Stimulated activated CD8-positive, alpha-beta memory T cell treated with anti-CD3 and anti-CD28 coated beads, Interleukin-15, amount 100 ng/mL, for 24 hours (primary cell): ENCODE measurements at places on chromosomes 12 and 14.

DNA sequence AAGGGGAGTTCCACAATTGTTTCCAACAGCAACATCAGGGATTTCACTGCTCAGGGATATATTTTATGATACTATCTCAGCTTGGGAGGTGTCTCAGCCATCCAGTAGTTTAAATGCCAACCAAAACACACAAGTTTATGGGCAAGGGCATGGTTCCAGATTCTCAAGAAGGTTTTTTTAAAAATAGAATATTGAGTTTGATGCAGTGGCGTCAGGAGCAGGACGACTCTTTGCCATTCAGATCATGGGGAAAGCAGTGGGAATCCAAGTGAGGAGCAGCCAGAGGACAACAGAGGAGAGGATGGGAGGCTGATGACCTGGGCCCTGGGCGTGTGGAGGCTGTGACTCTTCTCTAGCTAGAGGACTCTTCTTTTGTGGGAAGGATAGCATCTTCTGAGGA, 25.7 kb downstream of the TSHR start:
- DNase-seq, result no peak

DNA sequence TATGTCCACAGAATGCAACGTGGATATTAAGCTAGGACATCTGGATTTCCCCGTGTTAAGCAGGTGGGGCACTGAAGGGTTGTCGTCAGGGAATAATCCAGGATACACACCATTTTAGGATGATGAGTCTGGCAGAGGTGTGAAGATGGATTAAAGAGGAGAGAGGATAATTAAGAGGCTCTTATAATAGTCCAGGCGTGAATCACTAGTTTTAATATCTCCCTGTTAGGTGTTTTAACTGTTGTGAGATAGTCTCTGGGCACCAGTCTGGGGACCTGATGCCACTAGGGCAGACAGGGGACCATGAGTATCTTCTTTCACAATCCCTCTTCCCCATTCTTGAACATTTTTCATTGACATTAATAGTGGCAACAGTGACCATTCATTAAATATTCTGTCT, 216.7 kb downstream of the TBX5 start:
- no peak for DNase-seq

GRCh38 chr12:11894890-11895289, 175.8 kb upstream of the BCL2L14 start:
- no peak for DNase-seq

- DNase-seq, result no peak
These were observed 19.4 kb downstream of the PPP1R36 start for GRCh38 chr14:64569138-64569631.

DNA sequence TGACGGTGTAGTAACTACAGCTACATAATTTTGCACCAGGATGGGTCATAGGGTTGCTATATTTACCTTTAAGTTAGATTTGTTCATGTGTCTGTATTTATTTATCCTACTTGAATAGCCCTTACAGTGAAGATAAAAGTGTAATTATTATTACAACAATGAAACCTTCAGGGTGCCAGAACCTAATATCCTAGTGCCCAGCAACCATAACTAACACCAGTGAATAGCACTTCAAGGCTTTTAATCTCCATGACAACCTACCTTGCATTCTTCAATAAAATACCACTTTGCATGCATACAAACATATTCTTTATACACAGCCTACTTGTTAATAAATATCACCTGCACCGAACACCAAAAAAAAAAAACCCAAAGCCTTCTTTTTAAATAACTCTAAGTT, 58.7 kb upstream of the G2E3 start:
- DNase-seq, result no peak

DNA sequence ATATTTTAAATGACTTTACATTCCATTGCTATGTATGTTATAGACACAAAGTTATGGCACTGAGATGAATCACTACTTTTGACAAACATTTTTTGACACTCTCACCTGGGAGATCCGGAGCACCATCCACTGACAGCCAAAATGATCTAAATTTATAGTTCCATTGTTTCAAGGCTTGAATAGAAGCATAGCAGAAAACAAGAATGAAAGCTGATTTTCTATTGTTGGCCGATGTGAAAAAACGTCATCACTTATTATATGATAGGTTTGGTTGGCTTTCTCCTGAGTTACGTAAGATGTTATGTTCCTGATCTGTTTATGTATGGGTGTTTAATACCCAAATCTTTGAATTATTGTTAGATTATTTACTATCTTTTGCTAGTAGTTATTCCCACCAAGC, 306.2 kb downstream of the PAWR start:
- no peak for DNase-seq

- no peak for DNase-seq
These were observed 113.9 kb upstream of the DYRK2 start for GRCh38 chr12:67534681-67535080.

- DNase-seq, result no peak
These were observed 122.0 kb upstream of the CCND2 start for GRCh38 chr12:4151362-4152121.

DNA sequence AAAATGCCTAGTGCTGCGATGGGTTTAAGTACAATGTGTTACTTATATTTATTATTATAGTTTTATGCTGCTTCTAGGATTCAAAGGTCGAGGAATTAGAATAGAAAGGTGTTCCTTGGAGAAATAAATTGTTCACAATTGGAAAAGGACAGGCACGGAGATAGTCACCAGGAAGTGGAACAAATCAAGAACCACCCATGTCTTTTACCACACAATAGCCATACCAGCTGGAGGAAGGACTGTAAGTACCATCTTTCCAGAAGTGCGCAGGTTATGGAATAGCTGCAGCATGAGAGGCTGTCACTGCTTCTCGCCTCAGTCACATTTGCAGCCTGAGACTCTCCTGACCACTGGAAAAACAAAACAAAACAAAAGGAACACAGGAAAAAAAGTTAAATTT, 40.5 kb upstream of the MANSC4 start:
- DNase-seq, result no peak

DNA sequence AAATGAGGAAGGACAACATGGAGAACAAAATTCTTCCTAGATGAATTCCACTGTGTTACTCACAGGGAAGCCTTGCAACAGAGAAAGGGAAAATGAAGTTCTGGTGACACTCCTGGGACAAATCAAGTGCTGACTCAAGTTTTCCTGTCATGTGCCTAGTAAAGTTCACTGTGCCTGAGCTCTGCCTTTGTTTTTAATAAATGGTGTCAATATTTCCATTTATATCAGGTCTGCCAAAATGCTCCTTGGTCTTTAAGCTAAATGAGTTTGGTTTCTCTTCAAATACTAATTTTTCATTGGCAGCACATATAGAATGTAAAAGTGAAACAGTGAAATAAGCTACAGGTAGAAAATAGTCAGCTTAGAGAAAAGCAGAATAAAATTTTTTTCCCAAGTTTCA, 33.0 kb downstream of the HIGD1C start:
- no peak for DNase-seq

DNA sequence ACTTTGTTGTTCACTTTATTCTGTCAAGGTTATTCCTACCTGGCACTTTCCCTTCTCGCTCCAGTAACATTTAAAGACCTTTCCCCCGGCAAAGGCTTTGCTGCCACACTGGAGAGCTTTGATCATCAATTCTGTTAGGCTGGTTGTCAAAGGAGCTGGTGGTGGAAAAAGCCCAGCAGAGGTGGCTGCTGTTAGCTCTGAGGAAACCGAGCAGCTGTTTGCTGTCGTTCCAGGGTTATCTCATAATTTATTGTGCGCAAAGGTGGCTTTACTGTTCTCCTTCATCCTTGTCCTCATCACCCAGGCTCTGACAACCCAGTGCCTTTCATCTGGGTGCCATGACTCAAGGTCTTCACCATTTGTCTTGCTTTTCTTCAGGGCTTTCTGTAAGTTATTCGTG, 38.2 kb upstream of the CRADD start:
- DNase-seq, result no peak

DNA sequence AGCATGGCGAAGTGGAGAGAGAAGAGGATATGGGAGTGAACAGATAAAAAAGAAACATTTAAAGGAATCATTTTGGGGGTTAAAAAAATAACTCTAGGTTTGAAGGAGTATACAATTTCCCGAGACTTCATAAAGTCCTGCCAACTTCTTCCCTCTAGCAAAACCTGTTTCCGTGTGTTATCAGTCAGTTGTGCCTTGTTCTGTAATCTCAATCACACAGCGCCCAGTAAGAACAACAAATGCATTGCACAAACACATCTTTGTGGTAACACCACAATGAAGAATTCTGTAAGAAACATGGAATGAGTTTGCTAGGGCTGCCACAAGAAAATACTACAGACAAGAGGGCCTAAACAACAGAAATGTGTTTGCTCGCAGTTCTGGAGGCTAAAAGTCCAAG, 144.7 kb upstream of the FUT8 start:
- DNase-seq, result no peak

- no peak for DNase-seq
These were observed 121.9 kb downstream of the SPTSSA start for GRCh38 chr14:34340025-34340625.

DNA sequence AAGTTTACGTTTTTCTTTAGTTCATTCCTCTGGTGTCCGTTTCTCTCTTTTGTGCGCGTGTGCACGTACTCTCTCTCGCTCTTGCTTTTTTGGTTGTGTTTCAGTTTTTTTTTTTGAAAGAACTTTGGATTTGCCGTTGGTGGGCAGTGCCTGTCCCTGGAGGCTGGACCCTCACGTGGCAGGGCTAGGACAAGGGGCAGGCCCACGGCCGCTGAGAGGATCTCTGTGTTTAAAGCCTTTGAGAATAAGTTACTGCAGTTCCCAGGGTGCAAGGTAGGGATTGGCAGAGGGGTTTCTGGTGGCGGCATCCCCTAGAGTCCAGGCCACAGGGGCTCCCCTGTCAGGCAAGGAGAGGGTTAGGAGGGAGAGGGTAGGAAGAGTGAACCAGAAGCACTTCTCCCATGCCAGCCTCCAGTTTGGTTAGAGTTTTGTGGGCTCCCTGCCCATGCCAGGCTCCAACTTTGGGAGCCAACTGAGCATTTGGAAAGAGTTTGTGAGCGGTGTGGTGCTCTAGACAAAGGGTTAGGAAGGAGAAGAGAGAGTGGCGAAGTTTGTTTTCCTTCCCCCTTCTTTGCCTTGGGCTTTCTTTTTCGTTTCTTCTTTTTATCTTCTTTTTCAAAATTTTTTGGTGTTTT, 30.5 kb downstream of the ZFHX2 start:
- no peak for DNase-seq

GRCh38 chr12:77120156-77121085, 55.1 kb upstream of the E2F7 start:
- no peak for DNase-seq

DNA sequence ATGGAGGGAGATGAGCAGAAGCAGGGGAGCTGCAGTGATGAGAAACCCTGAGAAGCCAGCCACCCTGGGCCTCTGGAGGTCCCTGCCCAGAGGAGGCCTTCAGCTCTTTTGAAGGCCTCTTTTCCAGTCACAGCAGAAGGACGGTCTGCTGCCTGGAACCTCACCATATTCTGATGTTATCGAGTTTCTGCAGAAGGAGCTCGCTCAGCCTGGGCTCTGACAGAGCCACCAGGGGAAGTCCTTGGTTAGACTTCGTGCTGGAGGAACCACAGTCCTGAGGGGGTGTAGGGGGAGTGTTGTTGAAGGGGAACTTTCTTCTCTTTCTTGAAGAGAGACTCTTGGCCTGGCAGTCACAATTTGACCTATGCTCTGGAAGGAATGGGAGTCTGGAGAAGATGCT, 25.1 kb upstream of the BATF start:
- no peak for DNase-seq

GRCh38 chr12:131826097-131826928, 1.9 kb upstream of the MMP17 start:
- no peak for DNase-seq

GRCh38 chr14:31212893-31213292, 5.3 kb upstream of the HECTD1 start:
- DNase-seq, result no peak

DNA sequence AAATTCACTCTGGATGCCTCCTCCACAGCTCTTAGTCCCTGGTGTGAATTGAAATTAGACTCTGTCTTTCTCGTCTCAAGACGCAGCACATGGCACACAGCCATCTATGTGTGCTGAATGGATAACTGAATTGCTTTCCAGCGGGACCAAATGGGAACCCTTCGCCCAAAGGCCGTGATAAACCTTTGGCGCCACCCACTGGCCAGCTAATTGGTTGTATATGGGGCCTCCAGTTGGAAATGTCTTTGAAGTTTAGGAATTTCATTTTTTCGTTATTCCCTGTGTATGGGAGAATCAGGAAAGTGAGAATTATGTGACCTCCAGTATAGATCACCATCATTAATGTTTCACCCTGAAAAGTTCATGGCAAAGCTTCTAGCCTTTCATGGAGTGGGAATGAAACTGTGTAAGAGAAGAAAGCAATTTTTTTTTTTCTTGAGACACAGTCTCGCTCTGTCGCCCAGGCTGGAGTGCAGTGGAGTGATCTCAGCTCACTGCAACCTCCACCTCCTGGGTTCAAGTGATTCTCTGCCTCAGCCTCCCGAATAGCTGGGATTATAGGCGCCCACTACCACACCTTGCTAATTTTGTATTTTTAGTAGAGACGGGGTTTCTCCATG, 9.8 kb upstream of the HSP90AA1 start:
- peak; percentile 37 for DNase-seq
